H9 (cell line): ENCODE measurements at places on chromosomes 3 and 15. TPM values are rescaled to one million over a fixed set of nuclear protein-coding genes. Genes with fewer than 3 reads are reported as not detected.

GRCh38 chr3:51668756-51669155, 2.3 kb upstream of the TEX264 start:
- DNase-seq, result no peak

- DNase-seq, result no peak
These were observed 197.6 kb downstream of the MINAR1 start for GRCh38 chr15:79629687-79630086.

- no peak for DNase-seq
These were observed 509.9 kb downstream of the SHQ1 start for GRCh38 chr3:72338082-72338941.

DNA sequence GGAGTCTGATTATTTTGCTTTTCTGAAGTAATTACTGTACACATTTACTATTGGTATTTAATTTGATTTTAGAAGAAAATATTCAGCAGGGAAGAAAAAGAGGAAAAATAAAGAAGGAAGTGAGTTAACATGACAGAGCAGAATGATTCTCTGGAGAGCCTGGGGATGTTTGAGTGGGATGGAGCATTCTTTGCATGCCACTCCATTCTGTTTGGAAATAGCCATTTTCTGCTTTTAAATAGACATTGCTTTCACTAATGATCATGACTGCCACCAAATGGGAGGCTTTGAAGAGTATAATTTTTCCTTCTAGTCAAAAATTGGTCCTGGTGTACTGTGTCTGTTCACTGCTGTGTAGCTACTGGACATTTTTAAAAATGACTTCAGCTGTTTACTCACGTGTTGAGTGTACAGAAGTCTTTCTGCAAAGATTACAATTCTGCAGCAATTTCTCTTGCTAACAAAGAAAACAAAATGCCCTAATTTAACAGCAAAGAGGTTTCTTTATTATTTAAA, 196.1 kb downstream of the RYR3 start:
- DNase-seq, result no peak

DNA sequence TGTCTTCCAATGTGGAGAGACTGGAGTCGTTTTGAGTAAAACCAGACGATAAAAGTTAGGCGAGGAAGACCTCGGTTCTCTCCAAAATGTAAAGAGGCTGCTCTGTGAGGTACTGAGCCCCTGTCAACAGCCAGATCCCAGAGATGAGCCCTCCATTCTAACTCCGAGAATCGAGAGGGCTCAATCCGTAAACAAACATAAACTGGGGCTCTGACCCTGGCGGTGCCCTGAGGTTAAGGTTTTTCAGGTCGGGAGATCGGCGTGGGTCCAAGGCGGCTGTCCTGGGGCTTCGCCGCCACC, 417 bp downstream of the TBCCD1 start:
- peak; percentile 30 for DNase-seq

DNA sequence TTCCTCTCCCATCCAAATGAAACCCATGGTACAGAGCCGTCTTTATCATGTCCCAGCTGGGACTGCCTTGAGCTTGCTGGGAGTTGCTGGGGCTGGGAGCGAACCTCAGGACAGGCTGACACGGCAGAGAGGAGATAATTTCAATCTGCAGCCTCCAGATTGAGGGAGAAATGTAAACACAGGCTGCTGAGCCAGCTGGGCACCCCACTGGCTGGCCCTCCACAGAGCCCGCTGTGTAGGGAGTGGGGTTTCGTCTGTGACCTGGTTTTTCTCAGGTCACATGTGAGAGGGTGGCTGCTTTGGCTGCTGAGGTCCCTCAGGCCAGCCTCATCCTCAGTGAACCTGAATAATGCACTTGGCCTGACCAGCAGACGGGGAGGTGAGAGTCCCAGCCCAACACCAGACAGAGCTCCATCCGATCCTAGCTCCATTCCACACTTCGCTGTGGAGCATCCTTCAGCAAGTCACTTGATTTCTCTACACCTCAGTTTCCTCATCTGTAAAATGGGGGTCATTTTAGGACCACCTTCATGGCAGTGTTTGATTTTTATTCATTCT, 121.6 kb upstream of the MRPS22 start:
- no peak for DNase-seq

GRCh38 chr3:13768453-13768852, 111.4 kb downstream of the WNT7A start:
- no peak for DNase-seq

DNA sequence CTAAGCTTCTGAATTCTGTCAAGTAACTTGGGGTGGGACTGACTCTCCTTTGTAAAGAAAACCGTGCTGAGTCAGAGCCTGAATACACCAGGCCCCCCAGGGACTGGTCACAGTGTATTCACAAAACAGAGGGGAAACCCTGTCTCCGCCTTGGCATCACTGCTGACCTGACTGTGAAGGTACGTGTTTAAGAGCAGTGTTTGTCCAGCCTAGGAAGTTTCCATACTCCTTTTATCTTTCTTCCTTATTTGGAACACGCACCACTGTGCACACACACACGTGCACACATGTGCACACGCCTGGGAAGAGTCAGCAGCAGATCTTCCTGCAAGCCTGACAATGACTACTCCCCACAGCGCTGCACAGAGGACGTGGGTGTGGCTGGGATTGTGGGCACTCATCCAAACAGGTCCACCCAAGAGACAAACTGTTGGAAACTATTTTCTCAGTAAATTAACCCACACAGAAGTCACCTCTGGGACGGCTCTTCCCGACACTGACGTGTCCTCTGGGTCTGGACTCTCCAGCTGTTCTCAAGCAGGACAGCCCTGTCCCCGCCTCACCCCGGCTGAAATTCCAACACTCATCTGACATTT, 87.7 kb downstream of the ATP10A start:
- no peak for DNase-seq

GRCh38 chr15:57582090-57582489, 9.6 kb upstream of the MYZAP start:
- no peak for DNase-seq

DNA sequence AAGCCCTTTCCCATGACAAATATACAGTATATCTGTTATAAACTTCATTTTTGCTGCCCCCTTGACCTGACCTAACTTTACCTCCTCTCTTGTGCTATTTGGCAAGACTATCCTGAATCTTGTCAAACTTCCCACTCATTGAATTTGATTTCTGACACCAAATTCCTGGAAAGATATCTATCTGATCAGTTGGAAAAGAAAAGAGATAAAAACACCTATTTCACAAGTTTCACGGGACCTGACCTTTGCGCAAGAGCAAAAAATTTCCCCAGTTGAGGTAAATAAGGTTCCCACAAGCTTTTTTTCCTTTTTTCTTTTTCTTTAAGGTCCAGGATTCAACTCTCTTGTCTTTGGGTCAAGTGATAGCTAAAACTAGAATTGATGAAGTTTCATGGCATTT, 189.2 kb upstream of the LPP start:
- no peak for DNase-seq

DNA sequence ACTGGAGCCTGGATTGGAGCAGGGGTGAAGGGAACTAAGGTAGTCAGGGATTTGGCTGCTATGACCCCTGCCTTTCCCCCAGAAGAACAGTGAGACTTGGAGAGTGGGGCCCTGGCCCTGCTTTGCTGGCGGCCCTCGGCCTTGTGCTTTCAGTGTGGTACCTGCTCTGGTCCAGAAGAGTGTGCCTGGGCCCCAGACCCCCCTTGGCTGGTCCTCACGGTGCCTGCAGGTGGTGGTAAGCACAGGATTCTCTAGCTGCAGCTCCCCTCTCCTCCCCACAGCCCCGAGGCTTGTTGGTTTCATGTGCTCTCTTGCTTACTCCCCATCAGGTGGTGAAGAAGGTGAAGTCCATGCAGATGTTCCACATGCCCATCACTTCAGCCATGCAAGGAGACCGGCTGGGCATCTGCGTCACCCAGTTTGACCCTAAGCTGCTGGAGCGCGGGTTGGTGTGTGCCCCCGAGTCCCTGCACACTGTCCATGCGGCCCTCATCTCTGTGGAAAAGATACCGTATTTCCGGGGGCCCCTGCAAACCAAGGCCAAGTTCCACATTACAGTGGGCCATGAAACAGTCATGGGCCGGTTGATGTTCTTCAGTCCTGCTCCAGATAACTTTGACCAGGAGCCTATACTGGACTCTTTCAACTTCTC, 125.7 kb downstream of the DNAJB8 start:
- DNase-seq, result no peak

- no peak for DNase-seq
These were observed 172.4 kb downstream of the KLHL25 start for GRCh38 chr15:85622221-85622831.

DNA sequence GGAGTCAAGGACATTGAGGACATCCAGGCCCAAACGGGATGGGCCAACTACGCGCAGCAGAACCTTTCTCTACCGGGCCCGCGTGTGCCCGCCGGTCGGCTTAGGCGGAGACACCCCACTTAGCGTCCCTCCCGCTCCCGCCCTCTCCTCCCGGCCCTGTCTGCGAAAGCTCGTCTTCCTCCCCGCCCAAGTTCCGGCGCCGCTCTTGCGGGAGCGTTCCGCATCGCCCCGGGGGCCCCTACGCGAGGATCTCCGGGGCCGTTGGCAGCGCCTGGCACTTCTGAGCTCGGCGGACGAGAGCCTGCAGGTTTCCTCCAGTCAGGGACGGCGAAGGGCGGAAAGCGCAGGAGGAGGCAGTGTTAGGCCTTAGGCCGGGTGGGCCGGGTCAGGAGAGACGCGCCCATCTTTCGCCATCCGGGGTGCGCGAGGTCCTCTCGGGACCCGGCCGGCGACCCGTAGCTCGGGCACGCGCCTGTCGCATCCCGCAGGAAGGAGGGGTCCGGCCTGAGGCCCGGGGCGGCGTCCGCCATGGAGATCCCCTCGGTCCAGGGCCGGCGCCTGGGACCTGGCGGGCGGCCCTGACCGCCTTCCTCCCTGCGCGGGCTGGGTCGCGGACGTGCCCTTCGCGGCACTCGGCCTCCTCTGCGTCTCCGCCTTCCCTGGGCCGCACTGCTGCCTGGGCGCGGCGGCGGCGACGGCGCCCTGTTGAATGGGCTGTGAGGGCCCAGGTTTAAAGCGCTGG, at the start of gene FEM1B:
Gene FEM1B, plus strand, starts transcription at position 143 of the 742 bp plus-strand sequence. CDS start 673 bp downstream, outside the sequence.
- peak; percentile 90 for DNase-seq

TNNC1 gene
- total RNA-seq, result 5.6 and 7.7 TPM in 2 replicates

DNAJC19 gene
- total RNA-seq, result 79.9 and 82.0 TPM in 2 replicates

VIPR1 gene
- 6.3 and 6.5 TPM in 2 replicates for total RNA-seq

TTLL13 gene
- not detected in 2 replicates for total RNA-seq

DUT gene
- 131 and 137 TPM in 2 replicates for total RNA-seq

IL20RB gene
- total RNA-seq, result 1.5 TPM in 2 replicates

GCSAM gene
- not detected in 2 replicates for total RNA-seq

ISLR gene
- 0.11 and 0.35 TPM in 2 replicates for total RNA-seq

ZBED2 gene
- total RNA-seq, result not detected in 2 replicates

MCTP2 gene
- total RNA-seq, result 1.3 and 2.0 TPM in 2 replicates

TMF1 gene
- 17.8 and 21.9 TPM in 2 replicates for total RNA-seq

TERC gene
- 12.9 and 14.1 TPM in 2 replicates for total RNA-seq
